Mammary microvascular endothelial cell (primary cell): ENCODE measurements at places on chromosomes 11 and 22. TPM values are rescaled to one million over a fixed set of nuclear protein-coding genes. Genes with fewer than 3 reads are reported as not detected.

GUCY1A2 gene
- total RNA-seq = under 0.01 and 0.05 TPM in 2 replicates

MB gene
- total RNA-seq = not detected in 2 replicates

PATE1 gene
- not detected in 2 replicates for total RNA-seq

B4GALNT4 gene
- 0.05 TPM in 1 of 2 replicates, not detected in the other for total RNA-seq

MUC6 gene
- total RNA-seq = not detected in 2 replicates
